Amniotic epithelial cell (primary cell): ENCODE measurements at places on chromosomes 1 and 21.

DNA sequence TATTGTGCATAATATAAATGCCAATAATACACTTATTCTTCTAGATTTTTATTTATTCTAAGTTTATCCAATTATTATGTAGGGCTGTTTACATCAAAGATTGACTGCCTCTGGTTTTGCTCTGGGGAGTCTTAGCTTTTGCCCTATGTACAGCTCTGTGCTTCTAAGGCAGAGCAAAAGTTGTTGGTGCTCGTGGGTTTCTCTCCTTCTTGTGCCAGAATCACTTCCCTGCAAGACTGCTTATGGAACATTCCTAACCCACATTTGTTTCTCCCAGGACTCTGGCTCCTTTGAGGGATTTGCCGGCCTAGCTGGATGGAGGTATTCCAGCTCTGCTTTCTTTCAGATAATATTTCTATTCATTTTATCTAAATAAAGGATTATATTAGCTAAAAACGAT is 849.1 kb downstream of the USP25 start:
- DNase-seq: no peak

GRCh38 chr1:42429603-42430002 is 26.2 kb downstream of the ZMYND12 start:
- peak; percentile 4 for DNase-seq

GRCh38 chr1:119587341-119587740 is 60.7 kb downstream of the ZNF697 start:
- DNase-seq: no peak

DNA sequence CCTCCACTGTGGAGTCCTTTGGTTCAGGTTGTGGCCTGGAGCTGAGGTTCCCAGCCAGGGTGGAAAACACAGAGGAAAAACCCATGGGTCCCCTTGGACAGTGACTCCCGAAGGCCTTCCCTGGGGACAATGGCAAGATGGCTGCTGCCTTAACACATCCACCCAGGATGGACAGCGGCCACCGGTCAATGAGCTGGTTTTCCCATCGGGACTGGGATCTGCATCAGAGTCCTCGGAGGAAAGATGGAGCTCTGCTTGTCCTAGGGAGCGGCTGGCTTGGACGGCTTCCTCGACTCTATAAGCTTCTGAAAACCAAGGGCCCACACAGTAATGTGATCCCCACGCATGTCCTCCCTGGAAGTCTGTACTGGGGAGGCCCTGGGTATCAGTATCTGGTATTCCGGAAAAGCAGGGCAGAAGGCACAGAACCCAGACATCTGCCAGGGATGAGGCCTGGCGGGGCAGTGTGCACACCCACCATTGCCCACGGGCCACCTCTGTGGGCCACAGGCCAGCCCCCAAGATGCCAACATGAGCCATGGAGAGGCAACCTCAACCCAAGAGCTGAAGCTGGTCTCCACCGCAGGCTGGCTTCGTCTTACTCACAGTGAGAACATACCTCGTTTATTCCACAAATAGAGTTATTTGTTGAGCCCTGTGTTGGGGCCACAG is 94.7 kb upstream of the VAMP3 start:
- DNase-seq: no peak

GRCh38 chr1:247338723-247339275 is 7.1 kb upstream of the ZNF496 start:
- no peak for DNase-seq

DNA sequence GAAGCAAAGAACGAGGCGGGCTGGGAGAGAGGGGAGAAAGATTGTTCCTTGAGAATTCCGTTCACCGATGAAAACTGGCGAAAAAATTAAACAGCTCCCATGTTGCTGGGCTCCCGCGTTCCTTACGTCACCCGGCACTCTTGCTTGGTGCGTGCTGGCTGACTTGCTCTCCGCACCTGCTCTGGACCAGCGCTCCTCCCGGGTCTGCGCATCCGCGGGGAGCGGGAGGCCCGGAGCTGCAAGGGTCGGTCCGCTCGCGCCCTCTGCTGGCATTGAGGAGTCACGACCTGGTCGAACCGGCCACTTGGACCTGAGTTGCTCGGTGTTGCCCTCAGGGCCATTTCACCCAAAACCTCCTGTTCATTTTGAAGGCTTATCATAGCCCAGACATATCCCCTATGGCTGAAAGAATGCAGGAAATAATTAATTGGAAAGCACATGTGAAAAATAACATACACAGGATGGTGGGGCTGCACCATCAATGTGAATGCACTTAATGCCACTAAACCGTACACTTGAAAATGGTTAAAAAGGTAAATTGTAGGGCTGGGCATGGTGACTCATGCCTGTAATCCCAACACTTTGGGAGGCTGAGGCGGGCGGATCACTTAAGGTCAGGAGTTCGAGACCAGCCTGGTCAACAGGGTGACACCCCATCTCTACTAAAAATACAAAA is 98.9 kb upstream of the BACE2 start:
- DNase-seq: no peak

- DNase-seq: no peak
Observed at GRCh38 chr21:42594616-42595282, 58.7 kb upstream of the PDE9A start.

DNA sequence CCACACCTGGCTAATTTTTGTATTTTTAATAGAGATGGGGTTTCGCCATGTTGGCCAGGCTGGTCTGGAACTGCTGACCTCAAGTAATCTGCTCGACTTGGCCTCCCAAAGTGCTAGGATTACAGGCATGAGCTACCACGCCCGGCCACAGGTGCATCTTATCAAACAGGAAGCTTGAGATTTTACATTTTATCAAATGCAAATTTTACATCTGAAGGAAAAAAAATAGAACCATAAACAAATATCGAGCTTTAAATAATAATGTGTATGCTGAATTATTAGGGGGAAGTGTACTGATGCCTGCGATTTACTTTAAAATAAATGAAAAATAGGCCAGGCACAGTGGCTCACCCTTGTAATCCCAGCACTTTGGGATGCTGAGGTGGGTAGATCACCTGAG is 16.6 kb upstream of the BRWD1 start:
- no peak for DNase-seq

GRCh38 chr1:77950873-77951272 is 28.0 kb downstream of the FUBP1 start:
- no peak for DNase-seq

DNA sequence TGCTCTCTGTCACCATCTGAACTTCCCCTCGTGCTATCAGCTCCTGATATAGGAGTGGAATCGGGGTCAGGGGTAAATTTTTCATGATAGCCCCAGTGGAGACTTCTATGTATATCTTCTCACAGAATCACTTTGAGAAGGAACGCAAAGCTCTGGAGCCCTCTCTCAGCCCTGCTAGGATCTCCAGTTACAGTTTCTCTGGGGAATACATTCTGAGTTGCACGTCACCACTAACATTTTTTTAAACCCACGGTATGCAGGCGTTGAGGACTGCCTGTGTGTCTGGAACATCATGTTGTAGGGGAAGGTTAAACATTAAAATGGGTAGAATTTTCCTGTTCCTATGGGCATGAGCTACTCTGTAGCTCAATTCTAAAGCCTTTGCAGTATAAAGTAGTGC is 116.4 kb upstream of the FAM78B start:
- DNase-seq: no peak

- DNase-seq: no peak
Observed at GRCh38 chr1:89602871-89603404, 30.0 kb upstream of the LRRC8C start.

DNA sequence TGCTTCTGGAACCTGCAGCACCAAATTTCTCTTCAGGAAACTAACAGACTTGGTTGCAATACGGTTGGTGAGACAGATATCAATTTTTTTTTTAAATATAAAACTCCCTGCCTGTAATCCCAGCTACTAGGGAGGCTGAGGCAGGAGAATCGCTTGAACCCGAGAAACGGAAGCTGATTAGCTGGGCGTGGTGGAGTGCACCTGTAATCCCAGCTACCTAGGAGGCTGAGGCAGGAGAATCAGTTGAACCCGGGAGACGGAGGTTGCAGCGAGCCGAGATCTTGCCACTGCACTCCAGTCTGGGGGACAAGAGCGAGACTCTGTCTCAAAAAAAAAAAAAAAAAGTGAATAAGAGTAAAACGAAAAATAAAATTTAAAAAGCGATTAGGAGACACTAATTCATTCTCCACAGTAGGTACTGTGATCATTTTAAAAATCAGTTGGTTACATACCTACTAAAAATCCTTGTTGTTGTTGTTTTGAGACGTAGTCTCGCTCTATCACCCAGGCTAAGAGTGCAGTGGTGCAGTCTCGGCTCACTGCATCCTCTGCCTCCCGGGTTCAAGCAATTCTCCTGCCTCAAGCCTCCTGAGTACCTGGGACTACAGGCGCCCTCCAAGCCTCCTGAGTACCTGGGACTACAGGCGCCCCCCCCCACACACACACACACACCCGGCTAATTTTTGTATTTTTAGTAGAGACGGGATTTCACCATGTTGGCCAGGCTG is 796 bp upstream of the RBM8A start:
- no peak for DNase-seq

GRCh38 chr1:57820356-57821095 is 396.7 kb upstream of the DAB1 start:
- no peak for DNase-seq

DNA sequence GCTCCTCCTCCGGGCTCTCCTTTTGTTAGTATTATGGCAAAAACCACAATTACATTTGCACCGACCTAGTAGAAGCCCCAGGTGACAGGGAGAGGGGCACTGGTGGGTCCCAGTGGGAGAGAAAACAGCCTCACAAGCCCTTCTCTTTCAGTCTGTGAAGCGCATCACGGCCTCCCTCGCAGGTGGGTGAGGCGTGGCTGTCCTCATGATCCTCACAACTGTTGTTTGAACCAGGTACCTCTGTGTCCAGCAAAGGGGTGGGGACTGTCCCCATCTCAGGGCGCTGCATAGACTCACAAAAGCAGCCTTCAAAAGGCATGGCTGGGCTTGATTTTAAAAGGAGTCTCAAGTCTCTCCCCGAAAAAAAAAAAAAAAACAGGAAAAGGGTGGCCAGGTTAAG is 7.9 kb upstream of the C2CD2 start:
- DNase-seq: no peak

DNA sequence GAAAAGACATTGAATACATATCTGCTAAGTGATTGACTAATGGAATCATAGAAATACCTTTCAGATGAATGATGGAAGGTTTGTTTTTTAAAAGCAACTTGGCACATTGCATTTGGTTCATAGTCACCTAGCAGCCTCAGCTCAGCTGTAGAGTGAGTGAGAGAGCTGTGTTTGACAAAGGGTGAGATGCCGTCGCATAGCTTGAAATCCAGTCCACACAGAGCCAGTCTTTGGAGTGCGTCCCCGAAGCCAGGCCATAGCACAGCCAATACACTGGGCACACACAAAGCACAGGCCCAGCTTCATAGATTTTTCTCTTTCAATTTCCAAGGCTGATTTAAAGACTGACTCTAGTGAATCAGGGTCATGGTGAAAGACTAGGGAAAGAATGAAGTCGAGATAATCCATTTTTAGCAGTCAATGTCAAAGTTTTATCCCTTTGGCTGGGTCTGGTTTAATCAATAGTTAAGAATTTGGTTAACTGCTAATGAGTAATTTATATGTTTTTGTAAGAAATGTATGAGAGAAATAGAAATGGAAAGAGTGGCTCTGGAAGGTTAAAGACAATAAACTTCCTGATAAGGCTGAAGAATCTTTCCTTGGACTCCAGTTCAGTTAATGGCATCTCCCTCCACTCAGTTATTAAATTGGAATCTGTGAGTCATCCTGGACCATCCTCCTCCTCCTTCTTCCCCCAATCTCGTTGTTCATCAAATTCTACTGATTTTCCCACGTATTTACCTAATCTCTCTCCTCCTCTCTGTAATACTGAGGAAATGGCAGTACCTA is 101.2 kb upstream of the IRF2BP2 start:
- peak; percentile 41 for DNase-seq

GRCh38 chr1:207825409-207825695 is 73.5 kb downstream of the CD46 start:
- no peak for DNase-seq

DNA sequence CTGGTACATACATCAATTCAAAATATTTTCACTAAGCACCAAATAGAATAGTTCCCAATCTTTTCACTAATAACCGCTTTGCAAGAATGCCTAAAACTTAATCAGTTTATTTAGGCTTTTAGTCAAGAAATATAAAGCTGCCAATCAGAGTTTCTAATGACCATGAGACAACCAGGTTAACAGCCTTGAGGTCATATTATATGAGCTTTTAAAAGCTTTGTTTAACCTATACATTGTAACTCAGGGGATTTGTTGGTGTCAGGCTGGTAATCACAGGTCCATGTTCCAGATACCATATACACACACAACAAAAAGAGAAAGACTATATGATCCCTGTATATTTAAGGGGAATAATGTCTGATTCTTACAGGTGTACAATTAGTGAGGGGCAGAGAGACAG is 246.2 kb upstream of the ADGRL2 start:
- no peak for DNase-seq
